ENCODE measurements at places on chromosomes 2 and 18. TPM values are rescaled to one million over a fixed set of nuclear protein-coding genes. Genes with fewer than 3 reads are reported as not detected.

Gene UGT1A5
- not detected for total RNA-seq

Gene MAP3K19
- not detected for total RNA-seq

Gene RUFY4
- total RNA-seq, result 0.39 TPM

Gene STK36
- 45.8 TPM for total RNA-seq

Gene B3GNT7
- 6.7 TPM for total RNA-seq

Gene TMEM178A
- total RNA-seq, result 2.0 TPM

Gene RRM2
- 4.3 TPM for total RNA-seq

Gene KCNG2
- total RNA-seq, result 1.1 TPM

Gene UGT1A9
- total RNA-seq, result not detected

Gene CD8B2
- total RNA-seq, result 0.09 TPM

Gene CXCR2
- total RNA-seq, result 4.9 TPM

Gene CHN1
- 25.1 TPM for total RNA-seq

Gene HK2
- total RNA-seq, result 23.5 TPM

Gene LRP2
- not detected for total RNA-seq

Gene TMEM17
- total RNA-seq, result 1.1 TPM

Gene CEP192
- total RNA-seq, result 31.4 TPM

All from aorta (tissue), 5 donors.